ENCODE measurements at places on chromosomes 13 and 19.
A peak's percentile ranks its signal among the peaks of the same experiment; 100 is the strongest.

- no peak for DNase-seq
These were observed 264.5 kb upstream of the TSHZ3 start for GRCh38 chr19:31613683-31614219.

- DNase-seq = no peak
These were observed 3.8 kb downstream of the SLAIN1 start for GRCh38 chr13:77701305-77701704.

GRCh38 chr19:55311397-55311796 lies 13.7 kb downstream of the TMEM150B start:
- DNase-seq = no peak

- DNase-seq = no peak
These were observed 63.4 kb downstream of the KCTD12 start for GRCh38 chr13:76822698-76823267.

DNA sequence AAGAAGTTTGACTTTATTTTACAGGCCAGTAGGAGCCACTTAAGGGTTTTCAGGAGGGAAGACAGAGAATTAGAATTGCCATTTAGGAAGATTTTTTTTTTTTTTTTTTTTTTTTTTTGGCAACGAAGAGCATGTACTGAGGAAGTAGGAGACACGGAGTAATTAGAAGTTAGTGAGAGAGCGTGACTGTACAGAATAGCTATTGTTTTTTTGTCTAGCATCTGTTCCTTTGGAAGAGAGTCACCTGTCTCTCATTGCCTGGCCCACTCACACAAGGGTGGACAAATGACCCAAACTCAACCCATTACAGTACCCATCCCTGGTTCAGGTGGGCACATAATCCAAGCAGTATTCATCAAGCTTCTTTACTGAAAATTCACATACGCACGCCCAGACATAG lies 166.7 kb downstream of the LACC1 start:
- no peak for DNase-seq

GRCh38 chr13:101567841-101568240 lies 115.4 kb downstream of the ITGBL1 start:
- DNase-seq = no peak

DNA sequence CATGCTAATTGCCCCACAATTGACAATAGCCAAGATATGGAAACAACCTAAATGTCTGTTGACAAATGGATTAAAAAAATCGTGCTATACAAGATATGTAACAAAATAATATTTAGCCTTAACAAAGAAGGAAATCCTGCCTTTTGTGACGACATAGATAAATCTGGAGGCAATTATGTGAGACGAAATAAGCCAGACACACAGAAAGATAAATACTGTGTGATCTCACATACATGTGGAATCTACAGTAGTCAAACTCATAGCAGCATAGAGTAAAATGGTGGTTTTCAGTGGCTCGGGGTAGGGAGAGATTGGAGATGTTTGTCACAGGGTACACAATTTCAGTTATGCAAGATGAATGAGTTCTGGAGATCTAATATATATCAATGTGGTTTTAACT lies 895.8 kb downstream of the SLITRK6 start:
- no peak for DNase-seq

DNA sequence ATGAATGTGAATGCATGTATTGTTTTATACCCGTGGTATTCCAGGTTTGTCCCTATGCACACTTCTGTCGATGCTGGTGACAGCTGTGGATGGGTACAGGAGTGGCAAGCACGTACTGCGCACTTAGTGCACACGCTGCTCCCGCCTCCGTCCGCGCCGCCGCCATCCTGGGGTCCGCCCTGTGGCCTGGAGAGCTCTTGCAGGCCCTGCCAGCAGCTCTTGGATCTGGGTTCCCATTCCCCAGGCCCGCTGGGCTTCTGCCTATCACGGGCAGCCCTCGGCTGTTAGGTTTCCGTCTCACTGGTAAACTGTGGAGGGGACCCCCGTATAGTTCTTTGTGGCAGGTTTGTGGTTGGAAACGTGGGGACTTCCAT lies 4.0 kb downstream of the GNA11 start:
- no peak for DNase-seq

DNA sequence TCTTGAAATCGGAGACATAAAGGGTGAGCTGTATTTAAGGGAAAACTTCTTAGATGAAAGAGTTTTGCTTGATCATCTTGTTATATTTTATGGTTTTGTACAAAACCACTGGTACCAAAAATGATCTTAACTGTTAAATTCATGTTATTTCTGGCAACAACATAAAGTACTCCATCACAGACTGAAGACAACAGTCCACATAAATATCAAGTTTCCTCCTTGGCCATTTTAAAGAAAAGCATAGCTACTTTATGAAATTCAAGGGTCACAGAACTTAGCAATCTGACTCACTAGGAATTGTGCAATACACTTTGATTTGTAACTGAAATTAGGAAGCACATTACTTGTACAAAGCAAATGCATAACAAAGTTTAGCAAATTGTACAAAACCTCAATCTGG lies 66.3 kb downstream of the TBC1D4 start:
- no peak for DNase-seq

DNA sequence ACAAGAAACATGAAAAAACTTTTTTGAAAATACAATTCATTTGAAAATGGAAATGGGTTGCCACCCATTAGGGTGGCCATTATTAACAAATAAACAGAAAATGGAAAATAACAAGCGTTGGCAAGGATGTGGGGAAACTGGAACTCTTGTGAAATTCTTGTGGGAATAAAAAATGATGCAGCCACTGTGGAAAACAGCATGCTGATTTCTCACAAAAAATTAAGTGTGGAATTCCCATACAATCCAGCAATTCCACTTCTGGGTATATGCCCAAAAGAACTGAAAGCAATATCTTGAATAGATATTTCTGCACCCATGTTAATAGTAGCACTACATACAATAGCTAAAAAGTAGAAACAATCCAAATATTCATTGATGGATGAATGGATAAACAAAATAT lies 165.2 kb downstream of the DCLK1 start:
- DNase-seq = no peak

DNA sequence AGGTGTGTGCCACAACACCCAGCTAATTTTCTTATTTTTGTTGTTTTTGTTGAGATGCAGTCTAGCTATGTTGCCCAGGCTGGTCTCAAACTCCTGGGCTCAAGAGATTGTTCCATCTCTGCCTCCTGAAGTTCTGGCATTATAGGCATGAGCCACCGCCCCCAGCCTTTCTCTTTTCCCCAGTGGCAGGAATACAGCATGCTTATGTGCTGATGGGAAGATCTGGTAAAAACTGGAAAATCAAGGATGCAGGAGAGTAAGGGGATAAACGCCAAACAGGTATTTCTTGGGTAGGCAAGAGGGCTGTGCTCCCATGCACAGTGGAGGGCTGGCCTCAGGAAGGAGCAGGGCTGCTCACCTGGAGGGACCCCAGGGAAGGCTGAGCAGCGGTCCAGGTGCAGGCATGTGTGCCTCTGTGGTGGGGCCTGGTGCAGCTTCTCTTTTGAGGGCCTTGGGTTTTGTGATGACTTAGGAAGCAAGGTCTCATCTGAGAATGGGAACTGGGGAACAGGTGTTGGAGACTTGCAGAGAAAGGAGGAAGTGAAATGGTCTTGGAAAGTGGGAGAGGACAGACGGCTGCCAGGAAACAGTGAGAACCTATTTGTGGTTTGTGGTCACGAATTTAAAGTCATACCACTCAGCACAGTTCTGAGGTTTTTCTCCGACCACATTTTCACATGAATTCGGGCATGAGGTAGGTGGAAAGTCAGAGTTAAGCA lies 106.5 kb downstream of the TEX26 start:
- peak; percentile 51 for DNase-seq

DNA sequence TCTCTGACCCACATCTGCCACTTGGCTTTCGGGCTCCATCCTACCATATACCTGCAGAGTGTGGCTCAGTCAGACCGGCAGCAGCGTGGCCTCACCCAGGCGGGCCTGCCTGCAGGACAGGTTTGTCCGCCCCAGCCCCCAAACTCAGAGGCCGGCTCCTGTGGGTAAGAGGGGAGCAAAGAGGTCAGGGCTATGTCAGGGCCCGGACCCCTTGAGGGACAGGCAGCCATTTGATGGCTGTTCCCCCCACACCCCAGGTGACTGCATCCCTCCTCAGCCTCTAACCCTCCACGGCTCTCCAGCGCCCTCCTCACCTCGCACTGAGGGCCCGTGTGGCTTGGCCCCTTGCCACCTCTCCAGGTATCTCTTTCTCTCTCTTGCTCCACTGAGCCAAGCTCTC lies 12.3 kb upstream of the ZBTB32 start:
- no peak for DNase-seq

GRCh38 chr13:72170571-72170970 lies 303.6 kb upstream of the DACH1 start:
- no peak for DNase-seq

DNA sequence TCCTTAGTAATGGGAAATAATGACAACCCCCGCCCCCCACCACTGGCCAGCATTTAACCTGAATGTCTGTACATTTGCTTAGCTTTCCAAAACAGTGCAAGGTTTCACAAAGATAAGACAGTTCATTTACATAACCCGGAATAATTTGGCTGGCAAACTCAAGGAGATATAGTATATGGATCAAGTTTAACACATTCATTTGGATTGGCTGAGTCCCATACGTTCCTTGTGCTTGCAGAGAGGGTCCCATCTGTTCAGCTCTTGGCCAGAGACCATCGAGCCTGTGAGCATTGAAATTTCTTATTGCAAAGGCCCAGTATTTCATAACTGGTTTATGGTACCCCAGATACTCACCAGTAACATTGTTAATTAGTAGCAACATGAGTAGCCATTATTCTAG lies 116.5 kb downstream of the GPC6 start:
- no peak for DNase-seq

GRCh38 chr13:113080901-113081521 lies 24.6 kb upstream of the F7 start:
- no peak for DNase-seq

DNA sequence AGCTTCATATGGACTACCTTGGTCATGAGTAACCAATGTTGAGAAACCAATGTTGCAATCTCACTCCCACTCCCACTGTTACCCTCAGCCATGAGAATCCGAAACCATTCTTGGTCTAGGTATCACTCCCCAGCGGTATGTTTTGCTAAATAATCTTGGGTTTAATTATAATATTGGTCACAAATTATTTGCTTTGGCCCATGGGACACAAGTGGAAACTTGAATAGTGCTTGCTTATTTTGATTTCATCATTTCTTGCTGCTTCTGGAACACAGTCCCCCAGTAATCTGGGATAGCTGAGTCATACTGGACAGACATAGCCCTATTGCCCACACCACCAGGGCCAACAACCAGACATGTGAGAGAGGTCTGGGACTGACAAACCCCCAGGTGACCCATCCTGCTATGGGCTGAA lies 171.6 kb upstream of the IPO5 start:
- no peak for DNase-seq

DNA sequence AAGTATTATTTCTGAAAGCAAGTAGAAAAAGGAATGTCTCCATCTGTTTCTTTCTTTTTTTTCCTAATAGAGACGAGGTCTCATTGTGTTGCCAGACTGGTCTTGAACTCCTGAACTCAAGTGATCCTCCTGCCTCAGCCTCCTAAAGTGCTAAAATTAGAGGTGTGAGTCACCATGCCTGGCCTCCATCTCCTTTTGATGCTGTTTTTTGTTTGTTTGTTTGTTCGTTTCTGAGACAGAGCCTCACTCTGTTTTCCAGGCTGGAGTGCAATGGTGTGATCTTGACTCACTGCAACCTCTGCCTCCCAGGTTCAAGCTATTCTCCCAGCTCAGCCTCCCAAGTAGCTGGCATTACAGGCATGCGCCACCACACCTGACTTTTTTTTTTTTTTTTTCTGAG lies 14.5 kb upstream of the ABCC4 start:
- no peak for DNase-seq

Data from activated CD8-positive, alpha-beta T cell treated with anti-CD3 and anti-CD28 coated beads for 36 hours (primary cell).